ENCODE measurements at places on chromosomes 11 and 22.

DNA sequence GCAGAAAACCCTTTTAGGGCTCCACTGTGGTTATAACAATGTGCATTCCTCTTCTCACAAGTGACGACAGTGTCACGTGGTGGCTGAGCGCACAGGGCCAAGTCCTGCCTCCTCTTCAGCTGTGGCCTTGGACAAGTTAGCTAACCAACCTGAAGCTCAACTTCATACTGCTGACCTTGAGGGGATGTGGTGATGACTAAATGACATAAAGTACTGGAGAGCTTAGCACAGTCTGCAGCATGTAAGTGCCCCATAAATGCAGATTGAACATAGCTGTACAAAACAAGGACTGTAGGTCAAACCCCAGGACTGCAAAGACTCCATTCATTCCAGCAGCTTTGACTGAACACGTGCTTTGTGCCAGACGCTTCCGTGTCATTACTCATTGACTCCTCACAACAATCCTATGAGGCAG lies 20.1 kb upstream of the MRGPRX2 start:
- DNase-seq, result no peak

GRCh38 chr11:94539420-94539819 lies 4.3 kb upstream of the FUT4 start:
- DNase-seq, result no peak

GRCh38 chr22:32926600-32926999 lies 125.1 kb downstream of the TIMP3 start:
- DNase-seq, result no peak

- DNase-seq, result no peak
Observed at GRCh38 chr11:21723678-21724077, 469.2 kb upstream of the ANO5 start.

DNA sequence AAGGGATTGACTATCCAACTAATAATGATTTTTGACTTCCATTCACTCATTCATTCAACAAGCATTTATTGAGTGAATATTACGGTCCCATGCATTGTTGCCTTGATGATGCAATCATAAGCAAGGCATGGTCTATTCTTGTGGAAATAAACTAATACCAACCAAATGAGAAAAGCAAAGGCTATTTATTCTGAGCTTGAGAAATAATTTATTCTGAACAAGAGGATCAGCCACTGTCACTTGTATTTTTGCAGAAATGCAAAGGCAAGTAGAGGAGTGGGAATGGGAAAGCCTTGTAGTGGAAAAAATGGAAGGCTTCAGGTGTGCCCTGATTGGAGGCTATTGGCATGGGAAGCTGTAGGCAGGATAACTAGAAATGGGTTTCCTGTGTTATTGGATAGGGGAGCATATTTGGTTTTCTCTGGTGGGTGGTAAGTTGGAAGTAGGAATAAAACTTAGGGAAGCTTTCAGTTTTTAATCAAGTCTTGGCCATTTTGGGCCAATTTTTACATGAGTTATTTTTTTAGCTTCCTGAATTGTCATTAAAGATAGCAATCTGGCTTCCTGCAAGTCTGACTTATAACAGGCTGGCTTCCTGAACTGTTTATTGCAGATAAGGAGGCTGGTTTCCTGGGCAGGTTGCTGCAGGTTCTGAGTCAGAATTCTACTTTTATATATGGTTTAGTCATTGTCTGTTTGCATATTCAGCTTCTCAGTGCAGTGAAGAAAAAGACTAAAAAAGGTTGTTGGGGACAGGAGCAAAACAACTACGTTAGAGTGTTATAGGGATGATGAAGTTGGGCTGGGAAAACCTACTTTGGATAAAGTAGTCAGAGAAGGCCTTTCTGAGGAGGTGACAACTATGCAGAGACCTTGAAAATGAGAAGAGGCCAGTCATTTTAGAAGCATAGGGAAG lies 106.7 kb downstream of the APIP start:
- DNase-seq, result no peak

- no peak for DNase-seq
Observed at GRCh38 chr22:38970551-38970950, 11.6 kb upstream of the APOBEC3B start.

Measured in GM12891 (cell line).